Astrocyte of the spinal cord (primary cell): ENCODE measurements at places on chromosomes 2 and 18.

- no peak for DNase-seq
Measured at GRCh38 chr2:26318950-26319349, 27.0 kb upstream of the SELENOI start.

- no peak for DNase-seq
Measured at GRCh38 chr2:241123816-241124536, 21.9 kb upstream of the MTERF4 start.

DNA sequence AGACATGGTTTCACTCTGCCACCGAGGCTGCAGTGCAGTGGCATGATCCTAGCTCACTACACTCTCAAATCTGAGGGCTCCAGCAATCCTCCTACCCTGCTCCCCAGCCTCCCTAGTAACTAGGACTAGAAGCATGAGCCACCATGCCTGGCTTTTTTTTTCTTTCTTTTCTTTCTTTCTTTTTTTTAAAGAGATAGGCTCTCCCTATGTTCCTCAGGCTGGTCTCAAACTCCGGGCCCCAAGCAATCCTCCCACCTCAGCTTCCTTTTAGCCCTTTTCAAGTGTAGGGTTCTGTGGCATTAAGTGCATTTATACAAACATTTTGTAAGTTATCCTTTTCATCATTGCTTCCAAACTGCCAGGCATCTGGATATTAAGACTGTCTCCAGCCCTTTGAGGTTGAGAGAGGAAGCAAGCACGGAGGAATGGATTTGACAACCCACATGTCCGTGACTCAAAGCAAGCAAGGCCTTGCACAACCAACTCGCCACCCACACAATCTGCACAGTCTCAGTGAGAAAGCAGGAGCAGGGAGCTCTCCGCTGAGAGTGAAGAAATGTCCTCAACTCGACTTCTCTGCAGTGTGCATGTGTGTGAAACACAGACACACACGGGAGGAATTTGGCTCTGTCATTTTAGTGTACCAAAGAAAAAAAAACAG, 65.6 kb downstream of the ATP8B1 start:
- peak; percentile 89 for DNase-seq

- DNase-seq = no peak
Measured at GRCh38 chr18:48571639-48572384, 33.0 kb downstream of the CTIF start.

DNA sequence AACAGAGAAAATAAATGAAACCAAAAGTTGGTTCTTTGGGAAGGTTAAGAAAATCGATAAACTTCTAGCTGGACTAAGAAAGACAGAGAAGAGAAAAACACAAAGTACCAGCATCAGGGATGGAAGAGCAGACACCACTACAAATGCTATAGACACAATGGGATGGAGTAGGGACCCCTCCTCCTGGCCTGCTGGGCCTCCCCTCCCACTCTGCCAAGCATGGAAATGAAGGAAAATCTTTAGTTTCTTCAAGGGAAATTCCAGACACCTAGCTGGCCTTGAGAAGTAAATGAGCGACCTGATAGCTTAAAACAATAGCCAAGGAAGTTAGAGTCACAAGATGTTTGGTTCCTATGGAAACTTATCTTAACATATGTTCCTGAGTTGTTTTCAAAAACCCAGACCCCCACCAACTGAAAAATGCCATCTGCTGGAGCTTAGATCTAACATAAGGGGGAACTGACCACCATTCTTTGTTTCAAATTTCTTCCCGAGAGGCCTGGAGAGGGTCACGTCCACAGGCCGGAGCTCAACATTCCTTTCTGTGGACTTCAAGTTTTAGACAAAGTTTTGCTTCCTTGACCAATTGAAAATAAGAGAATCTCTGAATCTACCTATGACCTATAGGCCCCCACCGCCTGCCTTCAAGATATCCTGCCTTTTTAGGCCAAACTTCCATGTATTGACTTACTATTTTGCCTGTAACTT, 101.9 kb downstream of the BIN1 start:
- DNase-seq = no peak

DNA sequence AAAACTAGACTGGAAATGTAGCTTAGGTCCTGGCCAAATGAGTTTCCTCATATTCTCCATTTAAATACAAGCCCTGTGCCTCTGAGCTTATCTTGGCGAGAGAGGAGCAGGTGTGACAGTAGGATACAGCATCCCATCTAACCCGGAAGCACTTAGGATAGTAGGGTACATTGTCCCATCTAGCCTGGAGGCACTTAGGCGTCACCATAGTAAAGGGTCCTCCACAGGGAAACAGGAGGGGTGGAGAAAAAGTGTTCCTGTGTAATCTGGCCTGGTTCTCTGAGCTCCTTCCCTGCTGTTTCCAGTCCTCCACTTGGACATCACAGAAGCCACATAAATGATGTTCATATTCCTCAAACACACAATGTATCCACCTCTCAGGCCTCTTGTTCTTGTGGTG, 301.4 kb downstream of the GALR1 start:
- no peak for DNase-seq

DNA sequence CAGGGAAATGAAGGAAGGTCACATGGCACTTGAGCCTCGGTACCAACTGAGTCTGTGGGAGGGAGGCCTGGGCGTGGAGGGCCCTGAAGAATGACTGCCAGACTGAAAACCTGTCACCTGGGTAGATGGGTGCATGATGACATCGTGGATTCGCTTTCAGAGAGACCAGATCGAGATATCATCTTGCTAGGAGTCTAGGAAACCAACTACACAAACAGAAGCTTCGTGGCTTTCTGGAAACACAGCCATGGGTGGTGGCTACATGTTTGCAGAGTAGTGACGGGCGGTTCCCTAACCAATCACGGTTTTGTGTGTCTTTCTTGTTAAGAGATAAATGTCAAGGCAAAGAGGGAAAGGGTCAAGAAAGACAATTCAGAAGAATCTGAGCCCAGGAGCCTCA, 155.0 kb downstream of the EIPR1 start:
- DNase-seq = peak; percentile 9

DNA sequence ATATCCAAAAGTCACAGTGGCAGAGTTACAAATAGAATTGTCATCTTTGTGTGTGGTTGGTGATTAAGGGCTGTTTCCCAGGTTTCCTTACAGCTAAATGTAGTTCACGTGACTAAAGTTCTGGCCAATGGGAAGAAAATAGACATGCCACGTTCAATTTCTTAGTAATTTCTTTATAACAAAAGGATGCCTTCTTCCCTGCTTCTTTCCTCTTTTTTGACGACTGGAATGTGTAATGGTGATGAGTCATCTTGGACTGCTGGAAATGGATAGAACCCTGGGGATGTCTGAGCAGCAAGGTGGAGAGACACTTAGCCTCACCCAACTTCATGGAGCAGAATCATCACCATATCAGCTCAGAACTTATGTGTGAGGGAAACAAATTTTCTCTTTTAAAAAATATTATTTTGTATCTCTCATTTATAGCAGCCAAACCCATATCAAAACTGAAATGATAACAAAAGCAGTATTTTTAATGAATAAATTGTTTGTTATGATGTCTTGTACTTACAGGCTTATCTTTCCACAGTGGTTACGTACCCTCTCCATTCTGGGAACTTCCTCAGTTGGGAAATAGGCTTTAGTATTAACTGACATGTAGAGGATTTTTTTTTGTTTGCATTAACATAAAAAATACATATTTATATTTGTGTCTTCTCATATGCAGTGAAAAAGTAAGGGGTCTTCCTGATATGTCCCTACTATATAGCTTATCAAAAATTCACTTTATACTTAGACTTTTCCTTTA, 91.1 kb upstream of the CDH2 start:
- DNase-seq = peak; percentile 62

- DNase-seq = no peak
Measured at GRCh38 chr18:10726198-10727068, 200.6 kb downstream of the NAPG start.

DNA sequence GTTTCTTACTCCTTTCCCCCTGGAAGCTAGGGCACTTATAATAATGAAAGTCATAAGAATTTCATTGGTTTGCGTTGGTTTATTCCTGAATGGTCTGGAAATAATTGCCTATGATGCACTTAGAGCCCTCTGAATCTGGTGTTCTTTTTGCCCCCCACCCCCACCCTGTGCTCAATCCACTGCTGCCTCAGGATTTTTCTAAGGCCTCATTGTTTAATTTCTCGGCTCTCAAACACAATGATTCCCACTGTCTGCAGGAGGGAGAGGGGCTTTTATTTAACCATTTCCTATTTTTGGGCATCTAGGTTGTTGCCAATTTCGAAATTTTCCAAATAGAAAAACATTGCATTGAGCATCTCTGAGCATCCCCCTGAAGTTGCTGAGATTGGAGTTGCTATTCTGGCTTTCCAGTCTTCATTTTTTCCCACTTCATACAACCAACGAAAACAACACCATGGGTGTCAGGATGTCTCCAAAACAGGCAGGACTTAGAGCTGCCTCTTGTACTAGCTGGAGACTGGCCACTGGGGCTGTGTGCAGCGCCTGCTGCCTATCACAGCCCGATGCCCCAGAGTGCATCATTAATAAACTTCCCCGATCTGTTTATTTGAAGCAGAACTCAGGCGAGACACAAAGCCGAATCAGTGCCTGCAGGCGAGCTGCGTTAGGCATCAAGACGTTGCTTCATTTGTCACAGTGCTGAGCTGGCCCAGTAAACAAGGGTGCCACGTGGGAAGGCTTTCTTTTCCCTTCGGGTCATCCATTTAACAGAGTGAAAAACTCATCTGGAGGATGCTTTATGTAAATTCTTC, 1.8 kb upstream of the PCARE start:
- DNase-seq = no peak

- no peak for DNase-seq
Measured at GRCh38 chr2:172207911-172208310, 105.2 kb upstream of the DLX2 start.

GRCh38 chr2:106282462-106283170, 88.5 kb upstream of the UXS1 start:
- no peak for DNase-seq

DNA sequence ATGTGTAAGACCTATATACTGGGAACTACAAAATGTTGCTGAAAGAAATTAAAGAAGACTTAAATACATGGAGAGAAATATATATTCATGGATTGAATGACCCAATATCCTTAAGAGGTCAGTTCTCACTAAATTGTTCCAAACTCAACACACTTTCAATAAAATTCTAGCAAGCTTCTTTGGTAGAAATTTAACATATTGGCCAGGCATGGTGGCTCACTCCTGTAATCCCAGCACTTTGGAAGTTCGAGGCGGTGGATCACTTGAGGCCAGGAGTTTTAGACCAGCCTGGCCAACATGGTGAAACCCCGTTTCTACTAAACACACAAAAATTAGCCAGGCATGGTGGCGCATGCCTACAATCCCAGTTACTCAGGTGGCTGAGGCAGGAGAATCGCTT, 33.6 kb upstream of the MYCN start:
- no peak for DNase-seq

- DNase-seq = no peak
Measured at GRCh38 chr2:42339191-42339912, 21.7 kb downstream of the COX7A2L start.

DNA sequence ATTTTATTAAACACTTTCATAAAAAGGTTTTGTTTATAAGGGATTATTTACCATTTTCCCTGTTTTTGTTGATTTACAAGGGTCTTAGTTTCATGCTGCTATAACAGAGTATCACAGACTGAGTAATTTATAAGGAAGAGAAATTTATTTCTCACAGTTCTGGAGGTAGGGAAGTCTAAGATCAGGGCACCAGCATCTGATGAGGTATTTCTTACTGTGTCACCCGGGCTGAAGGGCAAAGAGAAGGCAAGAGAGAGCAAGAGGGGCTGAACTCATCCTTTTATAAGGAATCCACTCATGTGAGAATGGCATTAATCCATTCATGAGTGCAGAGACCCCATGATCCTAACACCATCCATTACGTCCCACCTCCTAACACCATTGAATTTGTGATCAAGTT, 160.0 kb upstream of the SLC39A10 start:
- DNase-seq = no peak

DNA sequence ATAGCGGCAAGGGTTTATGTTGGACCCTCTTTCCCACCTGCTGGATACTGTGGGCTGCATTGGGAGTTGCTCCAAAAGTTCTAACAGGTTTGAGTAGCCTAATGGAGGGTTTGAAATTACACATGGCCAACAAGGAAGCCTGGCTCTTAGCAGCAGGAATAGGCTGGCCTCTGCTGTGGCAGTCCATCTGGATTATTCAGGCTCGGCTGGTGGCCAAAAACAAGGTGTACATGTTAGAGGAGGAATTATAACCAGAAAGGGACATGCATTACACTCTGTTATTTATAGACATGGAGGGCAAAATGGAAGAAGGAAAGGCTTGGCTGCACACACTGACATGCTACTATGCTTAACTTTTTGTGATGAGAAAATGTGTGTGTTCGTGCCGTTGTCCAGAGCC, 61.1 kb upstream of the NRXN1 start:
- DNase-seq = no peak

DNA sequence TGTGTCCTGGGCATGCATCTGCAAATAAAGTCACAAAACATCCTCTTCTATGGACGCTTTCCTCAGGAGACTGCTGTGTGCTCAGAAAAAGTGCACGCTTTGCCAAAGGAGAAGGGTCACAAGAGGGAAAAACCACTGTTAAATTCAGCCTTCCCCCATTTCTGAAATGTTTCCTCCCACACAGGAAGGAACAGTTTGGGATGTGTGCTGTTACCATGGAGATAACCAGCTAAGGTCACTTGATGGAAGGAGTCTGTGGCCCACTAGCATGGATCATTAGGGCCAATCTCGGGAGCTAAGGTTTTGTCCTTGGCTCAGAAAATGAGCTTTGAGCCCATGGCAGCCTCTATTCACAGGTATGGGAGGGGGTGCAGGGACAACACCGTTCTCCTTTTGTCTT, 5.6 kb downstream of the KCNE4 start:
- DNase-seq = no peak

DNA sequence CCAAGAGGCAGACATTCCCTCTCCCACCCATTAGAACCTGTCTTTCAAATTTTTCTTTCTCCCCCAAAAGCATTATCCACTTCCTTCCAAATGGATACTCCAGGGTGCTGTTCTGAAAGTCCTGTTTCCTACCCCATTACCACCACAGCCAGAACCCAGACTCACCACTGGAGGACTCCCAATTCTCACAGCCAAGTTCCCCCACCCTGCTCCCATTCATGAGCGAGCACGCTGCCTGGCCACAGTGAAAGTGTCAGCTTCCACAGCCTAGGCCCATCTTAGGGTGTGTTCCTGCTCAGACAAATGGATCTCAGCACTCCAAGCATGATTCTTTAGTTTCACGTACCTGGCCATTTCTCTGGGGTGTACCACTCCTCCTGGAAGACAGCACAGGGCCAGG, 3.8 kb upstream of the ANKRD53 start:
- no peak for DNase-seq

- DNase-seq = no peak
Measured at GRCh38 chr2:166044853-166045483, 82.9 kb downstream of the SCN1A start.

- no peak for DNase-seq
Measured at GRCh38 chr2:44299635-44300034, 24.4 kb downstream of the SLC3A1 start.

DNA sequence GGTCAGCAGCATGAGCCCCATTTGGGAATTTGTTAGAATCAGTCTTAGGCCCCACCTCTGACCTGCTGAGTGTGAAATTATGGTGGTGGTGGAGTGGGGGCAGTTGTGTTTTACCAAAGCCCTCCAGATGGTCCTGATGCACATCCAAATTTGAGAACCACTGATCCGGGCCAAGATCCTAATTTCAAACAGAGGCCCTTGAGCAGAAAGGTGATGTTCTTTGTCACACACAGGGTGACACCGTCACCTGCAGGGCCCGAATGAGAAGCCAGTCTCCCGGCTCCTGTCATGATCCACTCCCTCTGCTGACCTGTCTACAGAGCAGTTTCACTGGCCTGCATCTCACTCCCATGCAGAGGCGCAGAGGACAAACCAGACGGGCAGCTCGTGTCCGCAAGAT, 129.9 kb downstream of the TRIM43 start:
- DNase-seq = no peak
